Stimulated activated CD4-positive, alpha-beta T cell treated with anti-CD3 and anti-CD28 coated beads, Interleukin-15, amount 100 ng/mL, for 24 hours (primary cell): ENCODE measurements at places on chromosomes 3 and 15.
A peak's percentile ranks its signal among the peaks of the same experiment; 100 is the strongest.

GRCh38 chr15:44009038-44009437 is 182.2 kb downstream of the WDR76 start:
- no peak for DNase-seq

DNA sequence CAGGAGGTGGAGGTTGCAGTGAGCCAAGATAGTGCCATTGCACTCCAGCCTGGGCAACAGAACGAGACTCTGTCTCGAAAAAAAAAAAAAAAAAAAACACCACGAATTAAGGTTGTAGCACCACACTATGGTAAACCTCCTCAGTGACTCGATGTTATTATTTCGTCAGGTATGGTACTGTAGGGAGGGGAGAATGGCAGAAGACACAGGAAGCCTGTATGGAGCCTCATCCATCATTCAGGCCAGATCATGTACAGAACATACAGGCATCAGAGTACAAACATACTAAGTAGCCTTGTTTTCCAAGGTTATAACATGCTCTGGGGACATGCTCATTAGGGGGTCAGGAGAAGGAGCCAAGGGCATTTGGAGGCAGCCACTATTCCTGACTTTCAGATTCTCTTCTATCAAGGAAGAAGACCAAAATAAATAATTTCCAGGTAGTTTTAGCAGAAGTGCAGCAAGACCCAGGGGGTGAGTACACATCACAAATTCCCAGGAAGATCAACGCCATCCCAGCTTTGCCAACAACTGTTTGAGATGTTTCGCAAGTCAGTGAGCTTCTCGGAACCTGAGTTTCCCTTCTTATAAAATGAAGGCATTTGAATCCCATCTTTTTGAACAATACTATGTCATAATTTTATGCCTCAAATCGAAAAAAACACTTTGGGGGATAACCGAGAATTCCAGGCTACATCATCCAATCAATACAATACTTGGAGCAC is 79.8 kb downstream of the FOXP1 start:
- no peak for DNase-seq

GRCh38 chr15:81301815-81302399 is 22.0 kb downstream of the STARD5 start:
- DNase-seq, result peak; percentile 69

GRCh38 chr15:95922431-95922830 is 408.1 kb upstream of the NR2F2 start:
- no peak for DNase-seq

GRCh38 chr15:23647421-23648370 is at the start of gene MAGEL2:
Gene MAGEL2, minus strand, starts transcription at chr15:23647867. Its CDS starts 125 bp downstream, at chr15:23647742.
- DNase-seq, result no peak

GRCh38 chr3:121817753-121818152 is 17.1 kb downstream of the IQCB1 start:
- DNase-seq, result no peak

- no peak for DNase-seq
These were observed 429 bp upstream of the C3orf80 start for GRCh38 chr3:160224811-160225175.

DNA sequence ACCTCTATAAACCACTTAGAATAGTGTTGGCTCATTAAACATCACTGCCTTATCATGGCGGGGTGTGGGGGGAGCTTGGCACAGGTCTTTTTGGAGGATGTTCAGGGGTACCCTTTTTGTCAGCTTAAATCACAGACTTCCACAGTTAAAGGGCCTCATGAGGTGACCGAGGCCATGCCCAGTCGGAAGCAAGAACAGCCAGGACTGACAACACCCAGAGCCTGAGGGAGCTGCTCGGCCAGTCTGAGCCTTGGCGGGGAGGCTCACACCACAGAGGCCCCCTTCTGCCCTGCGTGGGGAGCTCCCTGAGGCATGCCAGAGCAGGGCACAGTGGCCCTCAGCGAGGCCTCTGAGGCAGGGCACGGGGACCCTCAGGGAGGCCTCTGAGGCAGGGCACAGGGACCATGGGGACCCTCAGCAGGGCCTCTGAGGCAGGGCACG is 49.5 kb downstream of the UMPS start:
- DNase-seq, result no peak

- DNase-seq, result no peak
These were observed 543.1 kb upstream of the NECTIN3 start for GRCh38 chr3:110528305-110529121.

DNA sequence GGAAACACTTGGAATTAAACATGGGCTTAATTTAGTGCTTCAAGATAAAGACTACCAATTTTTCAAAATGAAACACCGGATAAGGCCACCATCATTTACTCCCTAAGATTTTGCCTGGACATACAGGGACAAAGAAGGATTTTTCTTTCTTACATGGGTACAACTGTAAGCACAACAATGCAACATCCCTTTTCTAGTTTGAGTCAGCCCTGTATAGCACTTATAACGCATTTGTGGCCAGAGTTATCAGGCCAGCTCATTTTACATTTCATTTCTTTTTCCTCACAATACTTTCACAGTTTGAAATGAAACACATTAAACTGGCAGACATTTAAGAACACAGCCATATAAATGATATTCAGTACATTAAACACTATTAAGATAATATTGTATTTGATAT is 9.8 kb upstream of the SUCNR1 start:
- no peak for DNase-seq

- no peak for DNase-seq
These were observed 31.0 kb downstream of the ANP32A start for GRCh38 chr15:68789534-68790241.

DNA sequence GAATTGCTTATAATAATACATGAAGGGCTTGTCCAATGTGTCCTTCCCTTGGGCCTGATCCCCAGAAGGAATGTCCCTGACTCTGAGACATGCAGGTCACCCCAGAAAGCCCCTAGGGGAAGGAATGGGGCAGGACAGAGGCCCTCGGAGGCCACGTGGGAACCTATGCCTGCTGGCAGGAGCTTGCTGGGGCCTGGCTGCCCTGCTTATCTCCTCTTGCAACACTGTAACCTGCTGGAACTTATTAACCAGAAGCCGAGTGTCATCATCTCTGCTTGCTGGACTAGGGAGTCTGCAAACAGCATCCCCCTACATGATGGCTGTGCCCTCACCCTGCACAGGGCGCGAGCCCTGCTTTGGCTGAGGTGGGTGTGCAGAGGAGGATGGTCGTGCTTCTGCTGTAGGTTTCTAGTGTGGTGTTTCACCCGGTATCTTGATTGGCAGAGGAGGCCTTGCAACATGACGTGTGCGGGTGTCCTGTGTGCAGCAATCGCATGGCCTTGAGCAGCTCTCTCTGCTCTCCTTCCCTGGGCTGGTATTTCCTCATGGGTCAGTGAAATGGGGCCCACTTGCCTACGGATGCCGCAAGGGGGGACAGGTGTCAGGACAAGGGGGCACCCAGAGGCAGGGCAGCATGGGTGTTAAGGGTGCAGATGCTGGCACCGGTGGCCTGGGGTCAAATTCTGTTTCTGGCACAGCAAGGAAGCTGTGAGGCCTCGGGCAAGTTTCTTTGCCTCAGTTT is 5.0 kb downstream of the CHST13 start:
- no peak for DNase-seq

DNA sequence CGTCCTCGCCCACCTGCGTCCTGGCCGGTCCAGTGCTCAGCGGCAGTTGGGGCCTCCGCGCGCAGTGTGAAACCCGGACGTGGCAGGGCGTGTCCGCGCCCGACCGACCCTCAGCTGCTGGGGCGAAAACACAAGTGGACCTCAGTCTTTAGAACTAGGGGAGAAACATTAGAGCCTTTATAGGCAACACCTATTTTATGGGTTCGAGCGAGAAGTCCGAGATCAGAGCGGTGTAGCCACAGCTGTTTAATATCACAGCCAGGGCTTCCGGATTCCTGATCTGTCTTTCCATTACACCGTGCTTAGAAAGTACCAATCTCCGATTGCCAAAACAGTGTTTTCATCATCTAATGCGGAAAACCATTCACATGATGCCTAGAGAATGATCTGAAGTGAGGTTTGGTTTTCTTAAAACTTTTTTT is 506 bp downstream of the RAD51 start:
- no peak for DNase-seq

- no peak for DNase-seq
These were observed 26.5 kb downstream of the SPG11 start for GRCh38 chr15:44636976-44637375.

GRCh38 chr15:101329867-101330380 is 34.9 kb upstream of the SNRPA1 start:
- no peak for DNase-seq

- no peak for DNase-seq
These were observed 55.4 kb upstream of the PIAS1 start for GRCh38 chr15:67998599-67999133.

DNA sequence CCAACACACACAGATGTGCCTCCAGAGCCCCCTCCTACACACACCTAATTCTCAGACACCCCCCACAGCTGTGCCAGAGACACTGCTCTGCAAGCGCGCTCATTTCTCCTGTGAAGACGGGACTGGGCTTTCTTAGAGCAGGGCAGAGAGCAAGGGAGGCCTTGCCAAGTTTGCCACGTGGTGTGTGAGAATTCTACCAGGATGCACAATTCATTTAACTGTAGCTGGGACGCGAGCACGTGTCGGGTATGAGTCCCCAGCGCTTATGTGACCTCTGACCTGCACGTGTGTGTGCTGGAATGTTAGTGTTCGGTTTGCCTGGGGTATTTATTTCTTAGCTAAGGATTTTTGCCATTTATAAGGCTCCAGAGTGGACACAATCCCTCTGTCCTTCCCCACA is 37.0 kb downstream of the FEM1B start:
- DNase-seq, result no peak

DNA sequence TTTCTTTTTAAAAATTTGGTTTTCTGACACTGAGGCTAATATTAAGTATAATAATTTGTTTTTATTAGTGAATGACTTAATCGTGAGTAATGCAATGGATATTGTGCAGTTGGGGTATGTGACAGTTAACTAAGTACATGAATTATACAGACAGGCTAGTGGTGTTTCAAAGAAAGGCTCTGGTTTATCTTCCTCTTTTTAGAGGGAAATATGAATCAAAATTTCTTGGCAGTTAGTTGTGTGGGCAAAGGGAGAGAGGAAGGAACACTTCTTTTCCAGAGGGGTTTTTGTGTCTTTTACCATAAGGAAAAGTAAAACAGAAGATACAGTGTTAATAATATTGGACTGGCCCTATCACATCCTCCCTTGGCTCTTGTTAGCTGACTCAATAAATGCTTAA is 2.7 kb downstream of the ZNF654 start:
- DNase-seq, result no peak

GRCh38 chr3:141399200-141399599 is 30.9 kb downstream of the ZBTB38 start:
- no peak for DNase-seq

- no peak for DNase-seq
These were observed 115.7 kb downstream of the RPL22L1 start for GRCh38 chr3:170754311-170754693.

- DNase-seq, result no peak
These were observed 63.4 kb upstream of the ADAMTS17 start for GRCh38 chr15:100405179-100405578.

GRCh38 chr3:86989006-86989405 is 1.9 kb downstream of the VGLL3 start:
- no peak for DNase-seq

- DNase-seq, result no peak
These were observed 237.7 kb downstream of the VPS13C start for GRCh38 chr15:61822511-61822910.

GRCh38 chr3:77407441-77407840 is 367.5 kb downstream of the ROBO2 start:
- DNase-seq, result no peak

DNA sequence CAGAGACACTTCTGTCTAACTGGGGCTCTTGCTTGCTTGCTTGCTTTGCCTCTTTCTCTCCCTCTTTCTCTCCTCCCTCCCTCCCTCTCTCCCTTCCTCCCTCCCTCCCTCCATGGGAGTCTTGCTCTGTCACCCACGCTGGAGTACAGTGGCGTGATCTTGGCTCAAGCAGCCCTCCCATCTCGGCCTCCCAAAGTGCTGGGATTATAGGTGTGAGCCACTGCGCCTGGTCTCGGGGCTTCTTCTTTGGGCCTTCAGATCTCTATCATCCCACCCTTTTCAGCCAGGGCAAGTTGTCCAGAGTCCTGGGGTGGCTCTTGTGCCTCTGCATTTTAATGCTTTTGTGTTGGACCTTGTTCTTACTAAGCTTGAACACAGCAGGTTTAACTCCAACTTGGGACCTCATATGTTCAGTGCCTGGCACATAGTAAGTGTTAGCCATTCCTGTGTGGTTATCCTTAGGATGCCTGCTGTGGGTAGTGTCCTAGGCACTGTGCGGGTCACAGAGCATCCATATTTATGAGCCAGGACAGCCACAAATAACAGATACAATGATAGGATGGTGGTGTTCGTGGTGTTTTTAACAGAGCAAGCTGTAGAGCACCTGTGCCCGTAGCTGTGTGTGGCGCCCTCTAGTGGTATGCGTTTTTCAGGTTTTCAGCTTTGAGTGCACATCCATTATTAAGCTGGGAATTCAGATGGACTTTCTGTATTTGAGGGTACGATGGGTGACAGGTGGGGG is 75.1 kb downstream of the CCK start:
- DNase-seq, result peak; percentile 78

DNA sequence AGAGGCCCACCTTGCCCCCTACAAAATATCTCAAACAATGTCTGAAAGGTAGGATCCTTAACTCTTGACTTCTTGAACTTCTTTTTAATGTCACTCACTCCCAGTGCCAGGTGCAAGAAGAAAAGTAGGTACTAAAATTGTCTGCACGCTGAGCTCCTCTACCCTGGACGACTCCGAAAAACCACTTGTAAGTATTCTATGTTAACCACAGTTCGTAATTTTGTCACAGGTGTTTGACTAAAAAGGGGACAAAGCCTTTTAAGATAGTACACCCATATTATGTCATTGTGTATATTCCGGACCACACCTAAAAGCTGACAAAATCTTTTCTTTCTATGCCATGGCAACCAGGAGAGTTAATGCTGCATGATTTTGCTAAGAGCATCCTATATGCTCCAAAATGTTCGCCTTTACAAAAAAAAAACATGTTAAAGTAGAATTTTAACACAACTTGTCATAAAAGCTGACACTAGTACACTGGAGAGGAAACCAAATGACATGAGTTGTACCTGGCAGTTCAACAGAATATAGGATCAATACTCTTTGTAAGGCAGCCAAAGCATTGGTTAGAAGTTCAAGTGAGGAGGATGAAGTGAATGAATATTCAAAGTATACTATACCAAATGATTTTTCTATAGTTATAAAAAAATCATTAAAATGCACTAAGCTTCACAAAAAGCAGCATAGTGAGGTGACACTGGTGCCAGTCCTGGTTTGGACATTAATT is 210.5 kb downstream of the FOXP1 start:
- no peak for DNase-seq

DNA sequence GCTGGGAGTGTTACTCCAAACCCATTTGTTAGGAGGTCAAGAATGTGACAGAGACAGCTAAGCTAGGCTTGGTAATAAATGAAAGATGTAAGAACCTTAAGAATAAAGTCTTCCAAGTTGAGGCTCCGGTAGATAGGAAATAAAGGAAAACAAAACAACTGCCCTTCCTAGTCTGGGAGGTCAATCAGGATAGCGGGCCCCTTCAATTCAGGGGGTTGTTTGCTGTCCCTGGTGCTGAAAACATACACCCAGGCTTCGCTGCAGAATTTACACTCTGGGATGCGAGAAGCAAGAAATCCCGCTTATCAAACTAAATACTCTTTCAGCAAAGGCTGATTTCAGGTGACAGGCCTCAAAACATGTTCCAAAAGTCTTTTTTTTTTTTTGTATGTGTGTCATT is 393.4 kb downstream of the NTRK3 start:
- no peak for DNase-seq
